ENCODE measurements at places on chromosomes 12 and 14.

DNA sequence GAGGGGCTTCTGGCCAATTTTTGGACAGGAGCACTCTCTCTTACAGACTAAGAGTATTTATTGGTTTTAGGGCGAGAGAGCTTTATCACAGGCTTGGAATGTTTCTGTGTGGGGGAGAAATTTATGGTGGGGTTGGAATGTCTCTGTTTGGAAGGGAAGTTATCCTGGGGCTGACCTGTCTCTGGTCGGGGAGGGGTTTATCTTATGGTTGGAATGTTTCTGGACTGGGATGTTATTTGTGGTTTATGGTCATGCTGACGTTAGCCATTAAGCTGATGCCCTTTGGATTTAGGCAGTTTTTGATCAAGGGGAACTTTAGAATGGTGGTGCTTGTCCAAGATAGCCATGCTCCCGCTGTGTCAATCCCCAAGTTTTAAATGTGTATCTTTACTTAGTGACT lies 614.8 kb downstream of the DIO2 start:
- no peak for DNase-seq

GRCh38 chr14:105118646-105119407 lies 49.7 kb downstream of the JAG2 start:
- no peak for DNase-seq

GRCh38 chr12:120224304-120225199 lies 23.6 kb upstream of the RPLP0 start:
- DNase-seq, result no peak

GRCh38 chr12:112408621-112409020 lies 784 bp downstream of the RPL6 start:
- no peak for DNase-seq

- no peak for DNase-seq
Measured at GRCh38 chr14:90675399-90675798, 140.8 kb downstream of the TTC7B start.

DNA sequence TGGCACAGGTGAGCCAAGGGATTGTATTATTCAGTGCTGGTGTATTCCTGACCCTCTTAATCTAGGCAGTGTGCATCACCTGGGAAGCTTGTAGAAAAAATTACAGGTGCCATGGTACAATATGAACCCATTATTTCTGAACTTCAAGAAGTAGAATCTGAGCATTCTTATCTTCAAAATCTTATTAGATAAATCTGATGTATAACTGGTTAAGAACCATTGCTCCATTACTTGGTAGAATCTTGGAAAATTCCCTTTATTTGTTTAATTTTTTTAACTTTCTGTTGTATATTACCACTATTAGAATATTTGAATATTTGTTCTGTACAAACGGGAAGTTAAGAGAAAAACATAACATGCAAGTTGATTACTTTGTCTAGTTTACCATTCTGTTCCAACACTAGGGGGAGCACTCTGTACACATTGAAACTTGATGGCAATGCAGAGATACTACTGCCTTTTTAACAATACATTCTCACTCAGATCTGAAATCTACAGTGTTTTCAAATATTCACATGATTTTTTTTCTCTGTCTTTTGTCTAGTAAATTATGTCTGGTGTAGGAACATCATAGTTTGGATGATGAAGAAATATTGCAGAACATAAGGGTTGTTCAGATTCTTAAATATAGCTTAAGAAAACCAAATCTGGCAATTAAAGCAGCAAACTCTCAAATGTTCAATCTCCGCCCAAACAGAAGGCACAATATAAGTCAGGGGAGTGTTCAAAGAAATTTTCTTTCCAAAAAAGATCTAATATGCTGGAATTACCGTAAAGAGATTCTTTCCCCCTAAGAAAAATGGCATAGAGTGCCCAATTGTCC lies 196.6 kb downstream of the PCNX1 start:
- peak; percentile 19 for DNase-seq

DNA sequence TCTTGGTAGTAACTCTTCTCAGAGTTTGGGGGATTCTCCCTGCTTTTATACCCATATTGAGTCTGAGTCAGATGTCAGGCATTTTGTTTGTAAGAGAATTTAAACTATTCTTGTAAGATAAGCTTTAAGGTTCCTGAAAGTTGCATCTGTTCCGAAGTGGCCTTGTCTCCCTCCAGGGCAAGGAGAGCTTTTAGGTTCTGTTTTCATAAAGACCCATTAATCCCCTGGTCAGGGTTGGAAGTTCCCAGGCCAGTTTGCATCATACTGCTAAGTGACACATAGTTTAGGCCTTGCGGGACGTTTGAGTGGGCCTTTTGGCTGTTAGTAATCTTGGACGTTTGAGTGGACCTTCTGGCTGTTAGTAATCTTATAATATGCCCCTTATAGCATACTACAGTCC lies 396.7 kb downstream of the NPAS3 start:
- no peak for DNase-seq

- DNase-seq, result no peak
Measured at GRCh38 chr12:30991466-30991865, 64.9 kb downstream of the TSPAN11 start.

GRCh38 chr14:39875028-39875427 lies 442.8 kb upstream of the FBXO33 start:
- DNase-seq, result no peak

- DNase-seq, result no peak
Measured at GRCh38 chr14:96108061-96108795, 69.1 kb downstream of the C14orf132 start.

- no peak for DNase-seq
Measured at GRCh38 chr12:114160445-114160844, 194.3 kb upstream of the RBM19 start.

- no peak for DNase-seq
Measured at GRCh38 chr12:101407049-101407435, 530 bp downstream of the ARL1 start.

- no peak for DNase-seq
Measured at GRCh38 chr12:50642035-50642451, 121.9 kb upstream of the ATF1 start.

DNA sequence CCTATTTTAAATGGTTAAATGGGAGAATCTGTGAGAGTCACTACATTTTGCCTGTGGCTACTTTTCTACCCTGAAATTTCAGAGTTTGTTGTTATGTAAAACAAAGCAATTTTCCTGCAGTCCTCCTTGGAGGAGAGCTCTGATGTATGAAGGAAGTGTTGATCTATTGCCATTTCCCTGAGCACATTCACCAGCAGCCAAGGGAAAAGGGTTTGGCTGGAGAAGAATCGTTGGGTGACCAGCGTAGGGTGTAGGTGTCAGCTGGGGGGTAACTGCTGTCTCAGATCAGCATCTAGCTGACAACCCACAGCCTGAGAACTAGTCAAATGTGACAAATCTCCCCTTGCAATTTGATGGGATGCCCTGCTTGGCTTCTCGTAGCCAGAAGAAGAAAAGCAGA lies 230.5 kb downstream of the PDZRN4 start:
- no peak for DNase-seq

GRCh38 chr12:22459838-22460490 lies 84.4 kb downstream of the C2CD5 start:
- DNase-seq, result no peak

DNA sequence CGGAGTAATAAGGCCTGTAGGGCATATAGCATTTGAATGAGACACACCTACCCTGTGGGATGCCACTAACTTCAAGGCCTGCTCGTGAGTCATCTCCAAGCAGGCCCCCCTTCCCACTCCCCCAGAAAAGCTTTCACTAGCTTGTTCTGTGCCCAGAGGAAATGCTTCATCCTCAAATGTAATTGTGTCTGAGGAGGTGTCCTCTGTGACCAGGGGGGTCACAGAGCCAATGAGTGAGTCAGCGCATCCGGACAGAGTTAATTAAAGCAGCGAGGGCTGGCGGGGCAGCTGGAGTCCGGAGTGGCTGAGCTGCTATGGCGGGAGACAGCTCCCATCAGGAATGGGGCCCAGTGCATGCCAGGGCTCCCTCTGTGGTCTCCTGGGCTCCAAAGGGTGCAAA lies 27.0 kb upstream of the ESRRB start:
- DNase-seq, result no peak

DNA sequence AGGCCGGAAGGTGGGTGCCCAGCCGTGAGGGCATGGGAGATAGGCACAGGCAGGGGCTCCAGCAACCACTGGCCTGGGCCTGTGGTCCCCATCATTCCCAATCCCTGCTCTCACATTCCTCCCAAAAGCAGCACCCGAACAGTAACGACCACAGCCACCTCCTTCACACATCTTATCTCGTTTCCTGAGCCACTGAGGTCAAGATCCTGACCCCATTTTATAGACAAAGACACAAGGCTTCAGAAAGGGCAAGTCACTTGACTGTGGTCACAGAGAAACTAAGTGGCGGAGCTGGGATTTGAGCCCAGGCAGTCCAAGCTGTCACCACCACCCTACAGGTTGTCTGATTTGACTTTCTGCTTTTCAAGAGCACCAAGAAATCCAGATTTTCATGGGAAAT lies 38.9 kb downstream of the DTX1 start:
- DNase-seq, result no peak

DNA sequence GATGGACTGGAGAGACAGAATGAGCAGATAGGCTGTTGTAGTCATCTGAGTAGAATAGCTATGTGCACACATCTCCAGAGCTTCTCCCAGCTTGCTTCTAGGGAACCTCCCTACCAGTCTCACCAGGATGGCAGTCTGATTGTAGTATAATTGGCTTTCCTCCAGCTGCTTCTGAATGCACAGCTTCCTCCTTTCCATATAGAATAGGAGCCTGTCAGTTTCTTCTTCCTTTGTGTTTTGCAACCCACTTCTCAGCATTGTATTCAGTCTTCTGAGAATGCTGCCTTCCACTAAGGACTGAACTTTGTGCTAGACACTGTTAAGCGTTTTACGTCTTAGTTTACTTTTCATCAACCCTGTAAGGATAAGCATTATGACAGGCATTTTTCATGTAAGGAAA lies 2.2 kb upstream of the CSAD start:
- DNase-seq, result no peak

GRCh38 chr14:91348845-91349465 lies 68.7 kb downstream of the CCDC88C start:
- no peak for DNase-seq

- DNase-seq, result no peak
Measured at GRCh38 chr12:101172316-101172715, 37.7 kb downstream of the SLC5A8 start.
